Cardiac muscle cell (in vitro differentiated cells and primary cell): ENCODE measurements at places on chromosomes 16 and 17. TPM values are rescaled to one million over a fixed set of nuclear protein-coding genes. Genes with fewer than 3 reads are reported as not detected.
A peak's percentile ranks its signal among the peaks of the same experiment; 100 is the strongest.

P2RX1 gene
- total RNA-seq = 1.9 and 3.2 TPM in 2 replicates

- DNase-seq = no peak
Measured at GRCh38 chr16:25771812-25772568, 80.2 kb downstream of the HS3ST4 start.

NUBP1 gene
- 44.6 and 60.4 TPM in 2 replicates for total RNA-seq

- no peak for DNase-seq
Measured at GRCh38 chr17:36105781-36106492, 2.3 kb downstream of the CCL4 start.

- DNase-seq = peak; percentile 41
Measured at GRCh38 chr16:83310816-83311215, 497.0 kb upstream of the HSBP1 start.

- no peak for DNase-seq
Measured at GRCh38 chr17:59810894-59811153, 81.9 kb downstream of the TUBD1 start.

DNA sequence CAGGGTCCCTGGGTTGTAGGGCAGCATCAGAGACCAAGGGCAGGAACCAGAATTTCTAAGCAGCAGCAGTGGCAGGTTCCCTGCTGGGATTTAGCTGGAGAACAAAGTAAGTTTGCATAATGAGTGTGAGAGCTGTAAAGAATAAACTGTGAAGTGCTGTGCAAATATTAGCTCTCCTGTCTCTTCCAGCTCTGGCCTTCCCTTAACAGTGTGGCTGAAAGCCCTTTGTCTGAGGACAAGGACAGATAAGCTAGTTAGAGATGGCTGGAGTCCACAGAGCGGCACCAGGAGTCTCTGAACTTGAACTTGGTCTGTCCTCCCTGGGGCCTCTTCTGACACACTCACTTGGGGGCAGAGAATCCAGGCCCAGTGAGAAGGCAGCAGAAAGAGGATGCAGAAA, 98.2 kb upstream of the WSCD1 start:
- no peak for DNase-seq

- no peak for DNase-seq
Measured at GRCh38 chr17:29749045-29749825, 126.5 kb upstream of the CORO6 start.

- no peak for DNase-seq
Measured at GRCh38 chr16:29310852-29311314, 95.6 kb downstream of the NPIPB11 start.

DNA sequence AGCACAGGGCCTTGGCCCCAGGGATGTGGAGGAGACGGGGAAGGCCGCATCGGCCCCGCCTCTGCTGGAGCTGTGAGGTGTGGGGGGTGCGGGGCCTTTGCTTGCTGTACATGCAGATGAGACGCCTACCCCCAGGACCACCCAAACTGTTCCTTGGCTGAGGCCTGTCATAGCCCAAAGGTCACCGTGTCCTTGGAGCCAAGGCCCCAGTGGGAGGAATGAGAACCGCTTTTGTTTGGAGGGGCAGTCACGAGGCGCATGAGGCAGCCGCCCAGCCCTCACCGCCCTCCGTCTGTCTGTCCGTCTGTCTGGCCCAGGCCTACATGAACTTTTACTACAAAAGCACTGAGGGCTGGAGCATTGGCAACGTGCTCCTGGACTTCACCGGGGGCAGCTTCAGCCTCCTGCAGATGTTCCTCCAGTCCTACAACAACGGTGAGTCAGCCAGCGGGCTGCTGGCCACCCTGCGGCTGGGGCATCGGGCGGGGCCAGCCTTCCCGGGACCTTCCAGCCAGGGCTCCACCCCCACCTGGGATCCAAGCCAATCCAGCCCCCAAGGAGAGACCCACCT, 8.8 kb downstream of the TAX1BP3 start:
- DNase-seq = peak; percentile 96

DNA sequence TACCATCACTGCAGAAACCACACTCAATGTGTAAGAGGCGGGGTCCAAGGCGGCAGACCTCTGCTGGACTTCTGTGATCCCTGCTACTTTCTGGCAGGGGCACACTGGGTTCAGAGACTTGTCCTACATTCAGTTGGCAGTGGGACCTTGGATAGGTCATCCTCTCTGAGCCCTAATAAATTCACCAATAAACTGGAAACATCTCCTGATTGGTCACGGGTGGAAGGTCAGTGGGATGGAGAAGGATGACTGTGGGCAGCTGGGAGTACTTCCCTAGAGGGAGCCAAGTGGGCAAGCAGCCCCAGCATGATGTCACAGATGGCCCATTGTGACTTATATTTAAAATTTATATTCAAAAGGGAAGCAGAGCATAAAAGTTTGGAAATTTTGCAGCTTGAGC, 49.7 kb downstream of the RNF112 start:
- no peak for DNase-seq

VTN gene
- 4.3 and 5.2 TPM in 2 replicates for total RNA-seq

- no peak for DNase-seq
Measured at GRCh38 chr17:81840826-81841778, 6.3 kb upstream of the PPP1R27 start.

DNA sequence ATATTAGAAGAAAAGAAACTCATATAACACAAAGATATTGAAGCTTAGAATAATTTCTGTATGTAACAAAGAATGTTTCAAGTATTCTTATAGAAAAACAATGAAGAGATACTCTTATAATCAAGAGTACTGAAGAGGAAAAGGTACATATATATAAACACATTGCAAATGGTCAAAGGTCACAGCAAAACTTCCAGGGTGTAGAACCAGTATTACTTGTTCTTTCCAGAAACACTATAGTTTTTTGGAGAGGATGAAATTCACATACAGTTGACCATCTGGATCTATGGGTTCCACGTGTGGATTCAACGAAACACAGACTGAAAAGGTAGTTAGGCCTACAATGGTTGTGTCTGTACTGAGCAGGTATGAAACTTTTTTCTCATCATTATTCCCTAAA, 22.6 kb downstream of the PRPSAP1 start:
- no peak for DNase-seq

GRCh38 chr17:80360396-80360795, 54.6 kb upstream of the ENDOV start:
- DNase-seq = no peak

DNA sequence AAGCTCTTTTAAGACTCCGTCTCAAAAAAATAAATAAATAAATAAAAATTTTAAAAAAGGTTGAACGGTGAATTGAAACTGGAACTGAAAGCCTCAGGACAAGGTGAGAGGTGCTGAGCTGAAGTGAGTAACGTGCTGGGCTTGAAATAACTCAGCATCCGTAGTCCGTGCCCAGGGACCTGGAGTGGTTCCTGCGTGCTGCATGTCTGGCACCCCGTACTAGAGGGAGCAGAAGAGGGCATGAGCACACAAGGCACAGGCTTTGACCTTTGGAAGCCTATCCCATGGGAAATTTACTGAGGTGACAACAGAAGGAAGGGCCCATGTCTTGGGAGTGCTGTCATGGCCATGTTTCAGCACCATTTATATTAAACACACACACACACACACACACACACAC, 4.5 kb upstream of the MEIOB start:
- no peak for DNase-seq

TERB1 gene
- total RNA-seq = not detected in 2 replicates

DNA sequence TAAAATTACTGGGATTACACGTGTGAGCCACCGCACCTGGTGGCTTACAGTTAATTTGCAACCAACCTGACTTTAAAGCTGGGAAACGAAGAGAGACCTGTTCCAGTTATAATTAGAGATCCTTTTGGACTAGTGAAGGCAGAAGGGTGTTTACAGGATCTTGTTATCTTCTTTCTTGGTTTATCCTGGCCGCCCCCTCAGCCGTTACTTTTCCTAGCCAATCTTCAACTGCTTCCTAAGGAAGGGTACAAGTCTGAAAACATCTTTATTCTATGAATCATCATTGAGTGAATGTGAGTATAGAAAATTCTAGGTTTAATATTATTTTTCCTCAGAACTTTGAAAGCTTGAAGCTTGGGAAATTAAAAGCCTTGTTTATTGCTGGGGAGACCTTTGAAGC, 286.5 kb downstream of the SLC39A11 start:
- no peak for DNase-seq

RASL10B gene
- 108 and 116 TPM in 2 replicates for total RNA-seq

DNA sequence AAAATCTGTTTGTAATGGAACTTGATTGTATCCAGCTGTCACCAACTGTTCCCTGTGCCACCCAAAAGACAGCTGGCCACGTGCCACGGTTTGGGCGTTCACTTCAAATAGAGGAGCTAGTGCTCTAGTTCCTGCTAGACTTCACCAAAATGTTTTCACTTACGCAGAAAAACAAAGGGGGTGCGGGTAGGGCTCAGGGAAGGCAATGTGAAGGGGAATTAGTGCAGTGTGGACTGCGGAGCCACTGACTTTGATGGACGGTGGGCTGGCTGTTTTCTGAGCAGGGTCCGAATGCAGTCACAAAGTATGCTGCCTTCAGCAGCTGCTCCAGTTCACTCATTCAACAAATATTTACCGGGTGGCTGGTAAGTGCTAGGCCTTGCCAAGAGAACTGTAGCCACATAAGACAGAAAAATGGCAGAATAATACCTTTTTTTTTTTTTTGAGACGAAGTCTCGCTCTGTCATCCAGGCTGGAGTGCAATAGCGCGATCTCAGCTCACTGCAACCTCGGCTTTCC, 7.6 kb upstream of the CYTH1 start:
- DNase-seq = peak; percentile 60

TPPP3 gene
- 2.5 and 4.6 TPM in 2 replicates for total RNA-seq

GRCh38 chr17:22203208-22203715, 510.9 kb downstream of the KCNJ18 start:
- DNase-seq = no peak

DNA sequence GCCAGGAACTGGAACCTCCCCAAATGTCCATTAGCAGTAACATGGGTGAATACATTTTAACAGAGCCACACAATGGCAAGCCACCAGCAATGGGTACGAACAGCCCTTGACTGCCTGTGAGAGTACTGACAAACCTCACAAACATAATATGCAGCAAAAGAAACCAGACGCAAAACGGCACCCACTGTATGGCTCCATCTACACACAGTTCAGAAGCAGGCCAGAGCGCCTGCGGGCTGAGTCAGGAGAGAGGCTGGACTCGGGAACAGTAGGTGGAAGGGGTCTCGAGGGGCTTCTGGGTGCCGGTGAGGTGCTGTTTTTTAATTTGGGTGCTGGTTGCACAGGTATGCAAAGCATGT, 77.4 kb upstream of the TOB1 start:
- no peak for DNase-seq

- DNase-seq = peak; percentile 5
Measured at GRCh38 chr16:9681508-9681907, 500.7 kb downstream of the GRIN2A start.

CLEC19A gene
- not detected in 2 replicates for total RNA-seq

LITAFD gene
- not detected in 2 replicates for total RNA-seq

ERN2 gene
- total RNA-seq = 0.11 and 0.54 TPM in 2 replicates

DNA sequence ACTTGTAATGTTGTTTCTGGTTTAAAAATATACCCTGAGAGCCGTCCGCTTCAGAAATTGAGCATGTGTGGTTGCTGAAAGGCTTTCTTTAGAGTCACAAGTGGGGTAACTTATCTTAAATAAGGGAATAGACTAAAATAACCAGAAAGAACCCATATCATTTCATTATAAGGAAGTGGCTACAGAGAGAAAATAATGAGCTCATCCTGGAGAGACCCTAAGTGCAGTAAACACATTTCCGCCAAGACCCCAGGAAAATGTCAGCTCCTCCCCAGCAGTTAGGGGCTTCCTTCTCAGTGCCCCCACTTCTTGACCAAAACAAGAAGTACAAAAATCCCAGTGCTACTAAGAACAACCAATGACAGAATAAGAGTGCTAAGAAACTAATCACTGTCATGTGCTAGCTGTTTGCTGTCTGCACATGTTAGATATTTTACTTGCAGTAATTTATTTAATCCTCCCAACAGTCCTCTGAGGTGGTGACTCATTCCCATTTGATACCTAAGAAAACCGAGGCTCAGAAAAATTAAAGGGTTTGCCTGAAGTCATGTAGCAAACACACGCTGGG, 83.5 kb downstream of the CDYL2 start:
- DNase-seq = no peak

DNA sequence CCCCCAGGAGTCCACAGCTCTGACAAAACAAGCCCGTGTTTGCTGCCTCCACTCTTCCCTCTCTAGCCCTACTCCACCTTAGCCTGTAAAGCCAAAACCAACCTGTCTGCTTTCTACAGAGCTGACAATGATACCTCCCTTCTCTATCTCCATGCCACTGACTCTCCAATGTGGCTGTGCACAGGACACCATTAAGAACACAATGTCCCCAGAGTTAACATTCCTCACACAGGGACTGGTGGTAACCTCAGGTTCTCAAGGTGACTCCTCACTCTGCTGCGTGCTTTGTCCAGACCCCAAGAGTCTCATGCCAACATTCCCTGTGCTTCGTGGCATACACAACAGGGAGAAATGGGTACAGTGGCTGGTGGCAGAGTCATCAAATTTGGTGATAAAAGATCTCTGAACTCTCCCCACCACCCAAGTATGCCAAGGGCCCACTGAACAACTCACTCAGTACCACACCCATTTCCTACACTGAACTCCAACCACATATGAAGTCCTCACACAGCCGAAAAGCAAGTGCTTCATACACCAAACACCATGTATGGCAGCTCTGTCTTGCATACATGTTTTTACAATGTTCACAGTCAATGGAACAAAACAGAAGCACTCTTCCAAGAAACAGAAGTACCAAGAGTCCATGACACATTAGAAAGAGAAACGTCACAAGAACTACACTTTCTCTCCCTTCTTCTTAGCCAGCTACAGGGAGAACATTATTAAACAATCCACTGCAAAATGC, 21.1 kb downstream of the CSNK2A2 start:
- no peak for DNase-seq

KRTAP2-1 gene
- total RNA-seq = not detected in 2 replicates

DNA sequence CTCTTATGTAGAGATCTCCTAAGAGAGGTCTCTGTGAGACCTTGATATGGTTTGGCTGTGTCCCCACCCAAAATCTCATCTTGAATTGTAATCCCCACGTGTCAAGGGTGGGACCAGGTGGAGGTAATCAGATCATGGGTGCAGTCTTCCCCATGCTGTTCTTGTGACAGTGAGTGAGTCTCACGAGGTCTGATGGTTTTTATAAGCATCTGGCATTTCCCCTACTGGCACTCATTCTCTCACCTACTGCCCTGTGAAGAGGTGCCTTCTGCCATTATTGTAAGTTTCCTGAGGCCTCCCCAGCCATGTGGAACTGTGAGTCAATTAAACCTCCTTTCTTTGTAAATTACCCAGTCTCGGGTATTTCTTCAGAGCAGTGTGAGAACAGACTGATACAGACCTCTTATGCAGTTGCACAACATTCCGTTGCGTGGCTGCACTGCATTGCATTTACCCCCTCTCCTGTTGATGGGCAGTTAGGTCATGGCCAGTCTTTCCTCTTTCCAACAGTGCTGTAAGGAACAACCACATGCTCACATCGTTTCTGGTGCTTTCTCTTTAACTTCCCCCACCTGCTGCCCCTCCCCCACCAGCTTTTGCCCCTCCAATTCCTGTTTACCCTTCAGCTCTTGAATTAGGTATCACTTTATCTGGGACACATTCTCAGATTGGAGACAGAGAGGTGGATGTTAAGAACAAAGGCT, 43.6 kb upstream of the MED9 start:
- peak; percentile 96 for DNase-seq

GRCh38 chr17:2008332-2009126, 16.6 kb downstream of the RTN4RL1 start:
- no peak for DNase-seq

GRCh38 chr16:29645694-29646187, 17.3 kb upstream of the SPN start:
- peak; percentile 23 for DNase-seq

TP53TG3C gene
- total RNA-seq = not detected in 2 replicates

- no peak for DNase-seq
Measured at GRCh38 chr16:557463-558297, 2.5 kb upstream of the PRR35 start.

HOXB2 gene
- total RNA-seq = 111 and 114 TPM in 2 replicates

FAHD1 gene
- total RNA-seq = 73.5 and 129 TPM in 2 replicates
